ENCODE measurements at places on chromosomes 3 and 15. TPM values are rescaled to one million over a fixed set of nuclear protein-coding genes. Genes with fewer than 3 reads are reported as not detected.
A peak's percentile ranks its signal among the peaks of the same experiment; 100 is the strongest.

LIPC gene
- 4.0 TPM for total RNA-seq

DNA sequence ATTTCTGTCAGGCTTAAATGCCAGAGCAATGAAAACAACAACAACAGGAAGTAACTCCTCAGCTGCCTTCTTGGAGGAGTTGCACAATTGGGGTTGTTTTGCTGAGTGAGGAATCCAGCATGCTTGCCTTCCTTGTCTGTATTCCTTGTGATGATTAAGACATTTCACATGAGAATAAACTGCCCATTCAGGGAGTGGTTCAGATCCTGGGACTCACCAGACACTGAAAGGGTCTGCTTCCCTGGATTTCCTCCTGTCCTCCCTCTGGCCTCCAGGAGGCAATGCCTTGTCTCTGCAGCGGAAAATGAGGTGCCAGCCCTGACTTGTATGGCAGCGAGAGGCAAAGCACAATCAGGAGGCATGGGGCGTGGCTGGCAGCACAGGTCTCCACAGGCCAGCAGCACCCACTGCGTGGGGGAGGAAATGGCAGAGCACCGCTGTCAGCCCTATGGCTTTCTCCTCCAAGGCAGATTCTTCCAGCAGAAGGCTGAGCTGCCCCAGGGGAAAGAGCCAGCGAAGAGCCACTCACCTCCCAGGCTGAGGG is 41.5 kb downstream of the RBP2 start:
- H3K27me3 ChIP-seq, result no peaks in the 10 kb centered on the region
- DNase-seq, result peak; percentile 36
- no peak overlapping the region for H3K27ac ChIP-seq

TMEM207 gene
- total RNA-seq, result not detected

DNA sequence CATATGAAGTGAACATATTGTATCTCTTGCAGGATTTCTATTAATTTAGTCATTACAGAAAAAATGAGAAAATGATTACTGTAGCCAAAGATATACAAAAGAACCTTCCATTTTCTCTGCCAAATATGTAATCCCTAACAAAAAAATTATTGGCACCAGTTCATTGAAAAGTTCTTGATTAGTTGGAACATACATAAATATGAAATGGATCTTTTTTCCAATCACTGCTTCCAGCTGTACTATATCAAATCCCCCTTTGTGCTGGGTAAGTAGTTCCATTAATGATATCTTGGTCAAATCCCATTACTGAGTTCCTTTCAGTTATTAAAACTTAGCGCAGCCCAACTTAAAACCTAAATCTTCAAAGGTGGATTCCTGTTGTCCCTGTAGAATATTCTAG is 263.8 kb downstream of the SLC9A9 start:
- DNase-seq, result no peak
- no peaks in the 10 kb centered on the region for H3K36me3 ChIP-seq
- H3K27ac ChIP-seq, result no peak overlapping the region
- no peaks in the 10 kb centered on the region for H3K27me3 ChIP-seq
- no peaks in the 10 kb centered on the region for H3K4me1 ChIP-seq

DNA sequence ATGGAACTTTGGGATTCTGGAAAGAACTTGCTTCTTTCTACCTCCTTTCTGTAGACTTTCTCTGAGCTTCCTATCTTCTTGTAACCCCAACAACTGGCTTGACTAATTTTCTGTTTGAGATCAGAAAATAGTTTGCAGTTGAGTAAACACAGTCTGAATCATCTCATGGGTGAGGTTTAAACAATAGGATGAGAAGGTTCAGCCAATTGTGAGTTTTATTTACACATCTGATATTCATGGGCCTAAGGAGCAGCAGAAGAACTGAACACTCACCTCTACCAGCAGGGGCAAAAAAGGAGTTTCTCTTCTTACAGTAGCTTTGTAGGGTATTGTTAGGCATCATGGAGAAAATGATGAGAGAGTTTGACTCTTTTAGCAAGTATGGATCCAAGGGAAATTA is 54.2 kb downstream of the DTWD1 start:
- peaks cover 2% of the 10 kb centered on the region for H3K4me1 ChIP-seq
- no peak overlapping the region for H3K4me3 ChIP-seq
- peak; percentile 88 for DNase-seq
- H3K36me3 ChIP-seq, result no peaks in the 10 kb centered on the region
- H3K27ac ChIP-seq, result no peak overlapping the region

- H3K27ac ChIP-seq, result no peak overlapping the region
- no peaks in the 10 kb centered on the region for H3K27me3 ChIP-seq
- DNase-seq, result no peak
- H3K4me3 ChIP-seq, result no peak overlapping the region
- no peaks in the 10 kb centered on the region for H3K36me3 ChIP-seq
- H3K4me1 ChIP-seq, result no peaks in the 10 kb centered on the region
These were observed 1.9 kb upstream of the RMDN3 start for GRCh38 chr15:40756938-40757337.

BNC1 gene
- 7.7 TPM for total RNA-seq

GRCh38 chr15:60546744-60547143 is 67.8 kb upstream of the ICE2 start:
- H3K36me3 ChIP-seq, result no peaks in the 10 kb centered on the region
- no peak for DNase-seq
- no peak overlapping the region for H3K27ac ChIP-seq
- H3K4me3 ChIP-seq, result no peak overlapping the region
- no peaks in the 10 kb centered on the region for H3K4me1 ChIP-seq
- H3K27me3 ChIP-seq, result no peaks in the 10 kb centered on the region
